ENCODE measurements at places on chromosomes 3 and 15.

DNA sequence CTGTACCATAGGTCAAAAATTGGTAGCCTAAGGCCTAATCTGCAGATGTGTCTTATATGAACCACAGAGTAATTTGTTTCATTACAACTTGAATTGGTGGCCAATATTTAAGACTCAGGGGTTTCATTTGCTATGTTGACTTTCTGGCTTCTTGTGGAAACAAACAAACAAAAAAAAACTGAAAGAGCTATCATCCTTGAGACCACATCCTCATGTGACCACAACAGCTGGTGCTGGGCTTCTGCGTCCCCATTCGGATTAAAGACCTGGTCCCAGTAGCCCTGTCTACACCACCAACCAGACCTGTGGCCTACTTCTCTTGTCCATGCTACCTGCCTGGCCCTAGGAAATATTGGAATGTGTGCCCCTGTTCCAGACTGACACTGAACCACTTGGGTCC is 61.7 kb downstream of the STRIT1 start:
- DNase-seq: no peak

- no peak for DNase-seq
Measured at GRCh38 chr3:195999896-196000295, 82.0 kb downstream of the TFRC start.

DNA sequence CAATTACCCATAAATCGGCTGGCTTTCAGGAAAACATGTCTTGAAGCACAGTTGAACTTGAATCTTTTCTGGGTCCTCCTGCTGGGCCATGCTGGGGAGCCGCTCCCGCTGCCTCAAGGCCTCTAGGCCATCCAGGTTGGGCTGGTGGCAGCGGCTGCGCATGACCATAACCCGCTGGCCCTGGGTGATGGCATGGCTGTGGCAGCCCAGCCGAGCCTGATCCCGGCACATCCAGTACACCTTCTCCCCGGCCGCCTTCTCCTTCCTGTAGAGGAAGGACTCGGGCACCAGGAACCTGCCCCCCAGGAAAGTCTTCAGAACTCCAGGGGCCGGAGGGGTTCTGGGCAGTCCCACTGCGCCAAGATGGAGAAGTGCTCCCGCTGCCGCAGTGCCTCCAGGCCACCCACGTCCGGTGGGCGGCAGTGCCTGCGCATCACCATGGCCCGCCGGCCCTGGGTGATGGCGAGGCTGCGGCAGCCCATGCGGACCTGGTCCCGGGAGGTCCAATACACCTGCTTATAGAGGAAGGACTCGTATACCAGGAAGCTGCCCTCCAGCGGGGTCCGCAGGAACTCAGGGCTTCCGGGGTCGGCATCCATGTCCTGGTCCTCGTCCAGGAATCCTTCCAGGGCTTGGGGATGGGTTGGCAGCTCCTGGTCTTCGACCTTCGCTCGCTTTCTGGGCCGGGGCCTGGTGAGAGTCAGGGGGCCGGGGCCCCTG is 84.3 kb upstream of the FXR1 start:
- no peak for DNase-seq

GRCh38 chr3:190595179-190595795 is 81.4 kb downstream of the IL1RAP start:
- DNase-seq: no peak

DNA sequence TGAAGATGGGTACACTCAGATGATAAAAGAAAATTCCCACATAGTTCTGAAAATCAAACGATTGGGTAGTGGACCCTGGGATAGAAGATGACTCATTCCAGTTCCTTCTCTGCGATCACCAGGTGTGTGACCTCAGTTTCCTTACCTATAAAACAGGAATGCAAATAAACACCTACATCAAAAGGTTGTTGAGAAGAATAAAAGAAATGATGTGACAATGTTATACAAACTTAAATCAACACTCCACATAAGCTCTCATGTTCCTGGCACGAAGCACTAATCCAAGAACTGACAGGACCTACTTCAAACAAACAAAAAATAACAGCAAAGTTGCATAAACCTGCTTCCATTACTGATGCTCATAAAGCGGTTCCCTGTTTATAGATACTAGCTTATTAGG is 69.2 kb downstream of the RORA start:
- no peak for DNase-seq

Measured in iris pigment epithelial cell (primary cell).